Transverse colon (tissue), 4 donors: ENCODE measurements at places on chromosomes 7 and 10. TPM values are rescaled to one million over a fixed set of nuclear protein-coding genes. Genes with fewer than 3 reads are reported as not detected.

The ANTXRL gene
- not detected for total RNA-seq

The GRID1 gene
- total RNA-seq = 1.6 TPM

The ESYT2 gene
- 78.6 TPM for total RNA-seq

The RADIL gene
- total RNA-seq = 0.80 TPM

GRCh38 chr7:28688651-28689050 lies 269.5 kb downstream of the TRIL start:
- peak overlapping the region; percentile 85 for H3K27ac ChIP-seq
- no peak for DNase-seq
- H3K36me3 ChIP-seq = no peaks in the 10 kb centered on the region
- no peaks in the 10 kb centered on the region for H3K4me1 ChIP-seq

DNA sequence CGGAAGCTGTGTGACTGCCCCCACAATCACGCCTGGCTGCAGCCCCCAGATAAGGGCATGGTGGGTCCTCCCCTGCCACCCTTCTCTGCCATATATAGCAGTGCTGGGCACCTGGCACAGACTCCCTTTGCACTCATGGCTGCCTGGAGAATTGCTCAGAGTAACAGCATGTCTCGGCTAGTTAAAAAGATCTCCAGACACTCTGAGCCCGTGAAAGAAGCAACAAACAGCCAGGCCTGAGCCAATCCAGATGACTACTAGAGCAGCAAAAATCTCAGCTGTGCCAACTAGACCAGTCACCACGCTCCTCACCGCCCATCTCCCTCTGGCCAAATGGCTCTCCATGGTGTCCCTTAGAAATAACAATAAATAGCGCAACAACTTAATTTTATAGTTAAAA lies 71.3 kb downstream of the PARD3 start:
- no peak overlapping the region for H3K4me3 ChIP-seq
- H3K27ac ChIP-seq = peak overlapping the region; percentile 65
- no peaks in the 10 kb centered on the region for H3K36me3 ChIP-seq
- peaks cover 39% of the 10 kb centered on the region for H3K4me1 ChIP-seq

DNA sequence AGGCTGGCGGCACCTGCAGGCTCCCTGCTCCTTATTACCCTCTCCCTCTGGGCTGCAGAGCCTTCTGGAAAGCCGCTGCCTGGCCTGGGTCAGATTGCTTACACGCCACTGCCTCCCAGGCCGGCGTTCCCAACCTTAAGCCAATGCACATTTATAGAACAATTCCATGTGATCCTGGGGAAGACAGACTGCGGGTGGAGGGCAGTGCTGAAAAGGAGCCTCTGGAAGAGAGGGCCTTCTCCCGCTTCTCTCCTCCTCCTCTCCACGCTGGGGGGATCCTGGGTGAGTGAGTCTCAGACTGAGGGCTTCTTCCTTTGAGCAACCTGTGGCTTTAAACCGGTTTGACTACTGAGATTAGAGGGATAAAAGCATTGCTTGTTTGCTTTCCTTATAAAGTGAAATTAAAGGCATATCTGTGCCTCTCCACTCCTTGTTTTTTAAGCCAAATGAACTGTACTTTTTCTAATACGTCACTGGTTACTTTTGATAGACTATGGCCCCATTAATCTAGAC lies 5.5 kb downstream of the TACC2 start:
- no peaks in the 10 kb centered on the region for H3K27me3 ChIP-seq
- no peaks in the 10 kb centered on the region for H3K36me3 ChIP-seq
- peak overlapping the region; percentile 84 for H3K27ac ChIP-seq
- H3K4me1 ChIP-seq = peaks cover 38% of the 10 kb centered on the region
- DNase-seq = peak; percentile 64

DNA sequence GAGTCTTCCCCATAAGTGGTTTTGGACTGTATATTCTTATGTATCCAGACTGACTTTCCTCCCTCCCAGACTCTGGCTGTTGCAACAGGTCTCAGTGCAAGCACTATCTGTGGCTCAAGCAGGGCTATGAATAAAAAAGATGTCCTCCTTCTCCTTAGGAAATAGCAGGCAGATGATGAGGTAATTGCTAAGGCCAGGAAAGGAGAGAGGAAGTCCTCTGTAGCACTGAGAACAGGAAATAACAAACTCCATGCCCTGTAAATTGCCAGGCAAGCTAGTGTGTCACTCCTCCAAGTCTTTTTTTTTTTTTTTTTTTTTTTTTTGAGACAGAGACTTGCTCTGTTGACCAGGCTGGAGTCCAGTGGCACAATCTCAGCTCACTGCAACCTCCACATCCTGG lies 900.1 kb downstream of the TYW1 start:
- H3K36me3 ChIP-seq = no peaks in the 10 kb centered on the region
- H3K4me3 ChIP-seq = no peak overlapping the region
- H3K4me1 ChIP-seq = no peaks in the 10 kb centered on the region
- no peak for DNase-seq

DNA sequence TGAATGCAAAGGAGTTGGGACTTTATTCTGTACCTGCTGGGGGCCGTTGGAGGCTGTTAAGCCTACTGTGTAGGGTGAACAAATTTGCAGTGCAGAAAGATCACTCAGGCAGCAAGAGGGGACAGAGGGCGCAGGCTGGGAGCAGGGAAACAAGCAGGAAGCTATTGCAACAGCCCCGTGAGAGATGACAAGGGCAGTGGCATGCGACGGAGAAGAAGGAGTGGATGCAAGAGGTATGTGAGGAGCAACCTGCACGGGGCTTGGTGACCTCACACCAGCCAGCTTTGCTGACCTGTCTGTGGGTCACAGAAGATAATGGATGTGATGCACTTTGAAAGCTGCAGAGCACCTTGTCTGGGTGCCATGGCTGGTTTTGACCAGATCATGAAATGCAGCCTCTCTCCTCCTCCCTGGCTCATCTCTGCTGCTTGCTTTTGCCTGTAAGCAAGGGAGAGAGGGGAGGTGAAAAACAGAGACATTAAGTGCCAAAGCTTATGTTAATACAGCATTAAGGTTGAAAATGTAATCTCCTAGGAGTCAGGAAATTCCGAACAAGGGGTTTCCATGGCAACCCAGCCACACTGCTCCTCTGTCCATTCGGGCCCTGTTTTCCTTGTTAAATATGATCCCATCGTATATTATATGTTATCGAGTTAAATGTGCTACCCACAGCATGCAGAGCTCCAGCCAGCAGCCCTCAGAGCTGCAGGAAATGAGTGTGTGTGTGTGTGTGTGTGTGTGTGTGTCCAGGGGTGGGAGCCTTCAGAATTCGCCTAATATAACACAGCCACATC lies 314.3 kb upstream of the ZMIZ1 start:
- H3K36me3 ChIP-seq = no peaks in the 10 kb centered on the region
- H3K4me1 ChIP-seq = no peaks in the 10 kb centered on the region
- DNase-seq = no peak
- peaks cover 3% of the 10 kb centered on the region for H3K27me3 ChIP-seq
- no peak overlapping the region for H3K27ac ChIP-seq

- no peaks in the 10 kb centered on the region for H3K27me3 ChIP-seq
- DNase-seq = no peak
- H3K4me1 ChIP-seq = no peaks in the 10 kb centered on the region
- H3K27ac ChIP-seq = no peak overlapping the region
Measured at GRCh38 chr7:136533732-136534131, 334.7 kb upstream of the CHRM2 start.

DNA sequence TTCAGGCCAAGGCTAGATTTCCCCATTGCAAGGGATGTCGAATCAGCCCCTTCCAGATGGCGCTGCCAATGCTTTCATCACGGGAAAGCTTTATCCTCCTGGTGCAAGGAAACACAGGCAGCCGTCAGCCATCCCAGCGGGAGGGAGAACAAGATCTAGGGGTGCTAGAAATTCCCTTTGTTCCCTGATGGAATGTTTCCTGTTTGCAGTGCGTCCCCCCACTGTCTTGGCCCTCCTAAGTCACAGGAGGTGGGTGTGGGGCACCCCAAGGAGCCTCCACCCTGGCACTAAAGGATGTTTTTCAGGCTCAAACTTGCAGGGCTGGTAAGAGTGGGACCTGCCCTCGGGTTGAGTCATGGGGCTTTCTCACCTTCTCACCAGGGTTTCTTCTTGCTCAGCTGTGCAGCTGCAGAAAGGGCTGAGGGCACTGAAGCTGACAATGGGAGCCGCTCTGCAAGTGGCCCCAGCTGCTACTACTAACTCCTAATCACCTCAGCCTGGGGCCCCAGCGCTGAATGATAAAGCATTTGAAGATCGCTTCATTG lies 103.6 kb downstream of the PRPF18 start:
- H3K4me1 ChIP-seq = peaks cover 3% of the 10 kb centered on the region
- no peak overlapping the region for H3K4me3 ChIP-seq
- no peaks in the 10 kb centered on the region for H3K36me3 ChIP-seq
- H3K27ac ChIP-seq = no peak overlapping the region
- no peak for DNase-seq
- H3K27me3 ChIP-seq = no peaks in the 10 kb centered on the region

GRCh38 chr7:16743236-16743635 lies 10.3 kb upstream of the TSPAN13 start:
- no peaks in the 10 kb centered on the region for H3K27me3 ChIP-seq
- H3K27ac ChIP-seq = no peak overlapping the region
- no peaks in the 10 kb centered on the region for H3K36me3 ChIP-seq
- no peak for DNase-seq

GRCh38 chr7:131218727-131219128 lies 108.9 kb upstream of the MKLN1 start:
- H3K36me3 ChIP-seq = no peaks in the 10 kb centered on the region
- H3K4me1 ChIP-seq = no peaks in the 10 kb centered on the region
- DNase-seq = no peak
- H3K4me3 ChIP-seq = no peak overlapping the region
- no peaks in the 10 kb centered on the region for H3K27me3 ChIP-seq

DNA sequence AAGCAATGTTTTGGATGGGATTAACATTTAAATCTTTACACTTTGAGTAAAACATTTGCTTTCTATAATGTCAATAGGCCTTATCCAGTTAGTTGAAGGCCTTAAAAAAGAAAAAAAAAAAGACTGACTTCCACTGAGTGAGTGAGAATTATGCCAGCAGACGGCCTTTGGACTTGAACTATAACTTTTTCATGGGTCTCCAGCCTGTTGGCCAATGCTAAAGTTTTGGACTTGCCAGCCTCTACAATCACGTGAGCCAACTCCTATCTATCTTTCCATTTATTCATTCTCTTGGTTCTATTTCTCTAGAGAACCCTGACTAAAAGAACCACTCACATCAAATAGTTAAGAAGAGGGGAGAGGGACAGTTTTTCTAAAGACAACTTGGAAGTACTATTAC lies 2.8 kb upstream of the FAS start:
- H3K4me3 ChIP-seq = no peak overlapping the region
- peak overlapping the region; percentile 32 for H3K27ac ChIP-seq
- H3K27me3 ChIP-seq = no peaks in the 10 kb centered on the region

- no peaks in the 10 kb centered on the region for H3K27me3 ChIP-seq
- H3K36me3 ChIP-seq = no peaks in the 10 kb centered on the region
- H3K27ac ChIP-seq = no peak overlapping the region
- no peak for DNase-seq
- no peak overlapping the region for H3K4me3 ChIP-seq
- no peaks in the 10 kb centered on the region for H3K4me1 ChIP-seq
Measured at GRCh38 chr7:39880556-39880955, 69.5 kb upstream of the CDK13 start.

GRCh38 chr7:67777119-67777518 lies 780.5 kb downstream of the TYW1 start:
- H3K36me3 ChIP-seq = no peaks in the 10 kb centered on the region
- no peaks in the 10 kb centered on the region for H3K27me3 ChIP-seq
- no peak overlapping the region for H3K4me3 ChIP-seq
- no peak overlapping the region for H3K27ac ChIP-seq
- DNase-seq = no peak

DNA sequence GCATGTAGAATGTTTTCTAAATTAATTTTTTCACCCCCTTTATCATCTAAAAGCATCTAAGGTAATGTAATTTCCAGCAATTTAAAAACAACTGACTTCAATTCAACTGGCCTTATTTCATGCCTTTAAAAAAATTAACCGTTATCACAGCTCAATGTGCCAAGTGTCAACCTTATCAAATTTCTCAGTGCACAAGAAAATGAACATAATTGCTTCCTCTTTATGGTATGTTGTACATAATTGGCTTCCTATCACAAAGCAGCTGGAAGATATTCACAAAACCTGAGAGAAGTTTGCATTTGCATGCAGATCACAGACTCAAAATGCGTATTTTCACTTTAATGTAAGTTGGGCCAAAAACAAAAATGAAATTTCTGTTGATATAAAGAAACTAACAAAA lies 966.4 kb downstream of the GRM8 start:
- H3K36me3 ChIP-seq = no peaks in the 10 kb centered on the region
- no peak overlapping the region for H3K27ac ChIP-seq
- DNase-seq = no peak
- H3K4me1 ChIP-seq = no peaks in the 10 kb centered on the region
- no peak overlapping the region for H3K4me3 ChIP-seq
- no peaks in the 10 kb centered on the region for H3K27me3 ChIP-seq

- no peaks in the 10 kb centered on the region for H3K27me3 ChIP-seq
- H3K36me3 ChIP-seq = no peaks in the 10 kb centered on the region
- H3K27ac ChIP-seq = peak within 1 kb of the TSS; percentile 90
- H3K4me3 ChIP-seq = peak within 1 kb of the TSS; percentile 80
- DNase-seq = peak; percentile 98
Measured at GRCh38 chr7:44123190-44124003, at the start of gene POLD2. Gene POLD2 (minus strand): TSS chr7:44123548. CDS start chr7:44122053, 1,495 bp downstream.

DNA sequence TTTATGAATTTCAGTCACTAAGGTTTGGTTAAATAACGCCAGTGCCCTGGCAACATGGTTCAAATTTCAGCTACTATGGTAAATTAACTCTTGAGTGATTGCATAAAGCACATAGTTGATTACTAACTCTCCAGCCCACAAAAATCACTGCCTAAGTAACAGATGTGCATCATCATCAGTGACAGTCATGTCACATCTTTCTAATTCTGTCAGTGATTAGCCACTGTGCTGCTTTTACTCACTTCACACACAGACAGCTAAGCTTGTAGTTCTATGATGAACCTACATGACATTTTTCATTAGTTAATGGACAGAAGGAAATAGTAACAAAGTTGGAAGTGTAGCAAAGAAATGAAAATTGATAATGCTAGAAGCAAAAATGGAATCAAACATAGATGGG lies 108.9 kb downstream of the DNAH11 start:
- no peaks in the 10 kb centered on the region for H3K27me3 ChIP-seq
- H3K27ac ChIP-seq = no peak overlapping the region
- H3K4me3 ChIP-seq = no peak overlapping the region
- no peaks in the 10 kb centered on the region for H3K4me1 ChIP-seq
- no peak for DNase-seq
- H3K36me3 ChIP-seq = no peaks in the 10 kb centered on the region

GRCh38 chr7:19117870-19118608 lies 603 bp upstream of the TWIST1 start:
- DNase-seq = no peak
- no peaks in the 10 kb centered on the region for H3K36me3 ChIP-seq
- peaks cover 98% of the 10 kb centered on the region for H3K27me3 ChIP-seq
- H3K4me1 ChIP-seq = peaks cover 21% of the 10 kb centered on the region
- peak overlapping the region; percentile 26 for H3K4me3 ChIP-seq
- H3K27ac ChIP-seq = no peak overlapping the region

- H3K36me3 ChIP-seq = no peaks in the 10 kb centered on the region
- H3K27me3 ChIP-seq = no peaks in the 10 kb centered on the region
- H3K4me3 ChIP-seq = no peak overlapping the region
- no peaks in the 10 kb centered on the region for H3K4me1 ChIP-seq
- no peak overlapping the region for H3K27ac ChIP-seq
Measured at GRCh38 chr10:127374074-127374680, 174.9 kb upstream of the NPS start.
